ENCODE measurements at places on chromosomes 2 and 18.
A peak's percentile ranks its signal among the peaks of the same experiment; 100 is the strongest.

DNA sequence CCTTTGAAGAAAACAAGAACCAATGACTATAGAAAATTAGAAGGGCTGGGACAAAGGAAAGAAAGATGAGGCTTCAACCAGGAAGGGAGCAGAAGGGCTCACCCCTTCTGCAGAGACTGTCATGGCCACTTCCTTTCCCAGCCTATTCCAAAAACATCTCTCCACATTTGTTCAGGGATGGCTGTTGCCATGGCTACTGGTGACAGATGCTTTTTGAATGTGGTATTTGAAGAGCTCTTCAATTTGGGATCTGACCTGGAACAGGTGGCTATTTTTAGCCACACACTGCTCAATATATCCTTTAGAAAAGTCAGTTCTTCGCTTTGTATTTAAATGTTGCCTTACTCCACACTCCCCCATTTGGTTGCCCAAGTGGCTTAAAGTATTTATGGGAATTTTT lies 64.1 kb upstream of the LCLAT1 start:
- DNase-seq, result peak; percentile 19

GRCh38 chr18:61984349-61984748 lies 91.5 kb upstream of the RNF152 start:
- DNase-seq, result no peak

GRCh38 chr2:98764499-98764898 lies 33.6 kb upstream of the MGAT4A start:
- no peak for DNase-seq

- no peak for DNase-seq
These were observed 51.4 kb upstream of the SCN1A start for GRCh38 chr2:166179201-166179600.

DNA sequence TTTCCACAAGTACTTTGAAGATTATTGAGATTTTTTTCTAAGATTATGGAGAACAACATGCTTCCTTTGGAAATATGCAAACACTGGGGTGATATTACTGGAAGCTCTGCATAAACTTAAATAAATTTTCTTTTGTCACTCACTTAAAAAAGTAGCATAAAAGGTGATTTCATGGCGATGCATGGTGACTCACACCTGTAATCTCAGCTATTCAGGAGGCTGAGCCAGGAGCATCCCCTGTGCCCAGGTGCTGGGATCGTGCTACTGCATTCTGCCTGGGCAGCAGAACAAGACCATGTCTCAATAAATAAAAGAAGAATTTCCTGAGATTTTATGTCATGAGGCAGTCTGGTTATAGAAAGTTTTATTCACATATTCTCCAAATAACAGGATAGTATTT lies 679.1 kb upstream of the CDH2 start:
- no peak for DNase-seq

Data from NCI-H774 (cell line).